Osteocyte (in vitro differentiated cells): ENCODE measurements at places on chromosomes 4 and X.

DNA sequence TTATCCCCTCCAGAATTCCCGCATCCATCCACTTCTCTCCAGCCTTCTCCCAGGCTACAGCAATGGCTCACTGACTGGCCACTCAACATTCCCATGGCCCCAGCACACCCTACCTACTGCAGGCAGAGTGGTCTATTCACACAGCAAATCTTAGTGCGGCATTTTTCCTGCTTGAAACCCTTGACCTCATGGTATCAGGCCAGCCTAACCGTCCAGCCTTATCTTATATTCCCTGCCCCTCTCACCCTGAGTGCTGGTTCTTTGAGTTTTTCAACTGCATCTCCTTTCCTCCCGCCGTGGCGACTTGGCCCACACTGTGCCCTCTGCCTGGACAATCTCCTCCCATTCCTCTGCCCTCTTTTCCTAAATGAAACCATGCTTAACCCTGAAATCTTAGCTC lies 10.0 kb upstream of the S100G start:
- DNase-seq = no peak

GRCh38 chr4:127509155-127509554 lies 123.6 kb upstream of the INTU start:
- no peak for DNase-seq

DNA sequence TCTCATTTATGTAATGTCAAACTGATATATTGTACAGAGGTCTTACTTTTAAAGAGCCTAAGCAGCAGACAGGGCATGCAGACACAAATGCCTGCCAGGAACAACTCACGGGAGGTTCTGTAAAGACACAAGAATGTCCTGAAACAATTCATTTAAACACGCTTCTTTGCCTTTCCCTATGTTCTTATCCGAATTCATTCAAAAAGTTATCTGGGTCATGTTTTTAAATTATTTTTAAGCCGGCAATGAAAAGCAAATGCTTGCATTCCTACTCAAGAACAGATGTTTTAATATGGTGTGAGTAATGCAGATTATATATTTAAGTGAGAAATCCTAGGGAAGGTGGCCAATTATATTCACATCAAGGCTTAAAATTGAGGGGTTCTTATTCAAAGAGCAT lies 192.6 kb downstream of the PDGFC start:
- no peak for DNase-seq

DNA sequence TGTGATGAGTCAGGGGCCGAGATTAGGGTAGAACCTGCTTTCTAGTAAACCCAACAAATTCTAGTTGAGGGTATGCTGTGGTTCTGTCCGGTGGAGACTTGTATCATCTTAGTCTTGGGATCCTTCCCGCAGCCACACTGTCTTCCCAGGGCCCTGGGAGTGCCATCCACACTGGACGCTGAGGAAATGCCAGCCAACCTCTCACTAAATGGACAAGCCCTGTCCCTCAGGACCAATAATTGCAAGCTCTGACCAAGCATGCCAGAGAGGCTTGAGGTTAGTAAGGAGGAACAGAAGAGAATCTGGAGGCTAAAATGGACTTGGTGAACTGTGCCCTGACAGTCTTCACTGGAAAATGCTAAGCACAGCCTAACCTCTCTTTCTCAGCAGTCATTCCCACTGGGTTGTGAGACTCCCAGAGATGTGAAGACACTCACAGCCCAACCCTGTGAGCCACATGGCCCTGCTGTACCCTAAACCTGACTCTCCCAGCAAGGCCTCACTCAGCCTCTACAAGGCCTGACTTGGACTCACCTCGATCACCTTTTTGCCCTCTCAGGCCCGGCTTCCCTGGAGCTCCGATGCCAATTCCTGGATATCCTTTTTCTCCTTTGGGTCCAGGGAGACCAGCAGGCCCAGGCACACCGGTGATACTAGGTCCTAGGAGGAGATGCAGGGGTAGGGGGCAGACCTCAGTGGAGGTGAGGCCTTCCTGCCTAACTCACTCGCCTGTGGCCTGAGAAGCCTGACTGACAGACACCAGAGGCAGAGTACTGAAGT lies 77.6 kb downstream of the ATG4A start:
- no peak for DNase-seq

GRCh38 chrX:8738588-8739189 lies 6.8 kb upstream of the ANOS1 start:
- DNase-seq = no peak

DNA sequence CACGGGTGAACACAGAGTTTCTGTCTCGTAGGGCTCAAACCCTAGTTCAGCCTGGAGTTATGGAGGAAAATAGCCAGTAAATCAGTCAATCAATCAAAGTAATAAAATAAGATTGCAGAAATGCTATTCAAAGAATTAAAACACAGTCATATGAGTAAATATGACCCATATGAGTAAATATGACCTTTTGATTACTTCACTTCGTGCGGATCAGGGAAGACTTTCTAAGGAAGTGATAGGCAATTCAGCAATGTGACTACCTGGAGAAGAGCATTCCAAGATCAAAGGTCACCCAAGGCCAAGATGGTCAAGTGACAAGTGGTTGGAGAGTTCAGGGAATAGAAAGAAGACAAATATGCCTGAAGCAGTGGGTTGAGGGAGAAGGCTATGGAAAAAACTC lies 722.6 kb downstream of the ADGRL3 start:
- DNase-seq = no peak

- DNase-seq = no peak
Measured at GRCh38 chr4:44147571-44148075, 301.0 kb downstream of the KCTD8 start.

DNA sequence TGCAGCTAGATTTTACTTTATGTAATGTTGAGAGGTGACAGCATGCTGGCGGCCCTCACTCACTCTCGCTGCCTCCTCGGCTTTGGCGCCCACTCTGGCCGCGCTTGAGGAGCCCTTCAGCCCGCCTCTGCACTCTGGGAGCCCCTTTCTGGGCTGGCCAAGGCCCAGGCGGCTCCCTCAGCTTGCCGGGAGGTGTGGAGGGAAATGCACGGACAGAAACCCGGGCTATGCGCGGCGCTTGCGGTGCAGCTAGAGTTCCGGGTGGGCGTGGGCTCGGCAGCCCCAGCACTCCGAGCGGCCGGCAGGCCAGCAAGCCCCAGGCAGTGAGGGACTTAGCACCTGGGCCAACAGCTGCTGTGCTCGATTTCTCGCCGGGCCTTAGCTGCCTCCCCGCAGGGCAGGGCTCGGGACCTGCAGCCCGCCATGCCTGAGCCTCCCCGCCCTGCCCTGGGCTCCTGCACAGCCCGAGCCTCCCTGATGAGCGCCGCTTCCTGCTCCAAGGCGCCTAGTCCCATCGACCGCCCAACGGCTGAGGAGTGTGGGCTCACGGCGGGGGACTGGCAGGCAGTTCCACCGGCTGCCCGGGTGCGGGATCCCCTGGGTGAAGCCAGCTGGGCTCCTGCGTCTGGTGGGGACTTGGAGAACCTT lies 128.7 kb downstream of the GASK1B start:
- DNase-seq = peak; percentile 83

DNA sequence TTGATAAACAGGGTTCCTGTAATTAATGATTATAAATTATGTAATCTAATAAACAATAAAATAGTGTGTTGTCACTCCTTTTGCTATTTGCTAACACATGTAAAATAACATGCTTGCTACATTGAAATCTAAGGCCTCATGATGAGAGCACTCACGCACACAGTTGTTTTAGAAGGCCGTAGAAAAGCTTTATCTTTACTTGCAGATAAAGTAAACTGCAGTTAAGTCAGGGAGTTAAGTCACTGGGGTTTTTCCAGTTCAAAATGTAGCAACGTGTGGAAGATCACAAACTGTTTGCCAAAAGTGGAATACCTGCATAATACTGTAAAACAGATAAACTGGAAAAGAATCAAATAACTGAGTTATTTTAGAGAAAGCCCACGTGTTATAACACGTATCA lies 187.3 kb upstream of the PACRGL start:
- no peak for DNase-seq

DNA sequence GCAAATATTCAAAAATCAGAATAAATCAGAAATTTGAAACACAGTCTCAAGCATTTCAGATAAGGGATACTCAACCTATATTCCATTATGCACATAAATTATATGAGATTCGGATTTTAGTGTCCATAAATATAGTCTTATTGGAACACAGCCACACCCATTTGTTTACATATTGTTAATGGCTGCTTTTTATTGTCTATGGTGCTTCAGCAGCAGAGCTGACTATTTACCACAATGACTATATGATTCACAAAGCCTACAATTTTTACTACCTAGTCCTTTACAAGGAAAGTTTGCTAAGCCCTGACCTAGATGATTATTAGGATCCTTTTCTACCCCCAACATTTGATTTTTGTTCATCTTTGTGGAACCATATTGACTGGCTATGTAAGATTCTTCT lies 63.9 kb downstream of the IL1RAPL1 start:
- no peak for DNase-seq

- no peak for DNase-seq
Measured at GRCh38 chr4:182717788-182718583, 199.2 kb downstream of the DCTD start.

- no peak for DNase-seq
Measured at GRCh38 chr4:116015549-116015948, 902.1 kb upstream of the NDST4 start.

- DNase-seq = no peak
Measured at GRCh38 chr4:73193659-73194058, 64.9 kb downstream of the ANKRD17 start.

DNA sequence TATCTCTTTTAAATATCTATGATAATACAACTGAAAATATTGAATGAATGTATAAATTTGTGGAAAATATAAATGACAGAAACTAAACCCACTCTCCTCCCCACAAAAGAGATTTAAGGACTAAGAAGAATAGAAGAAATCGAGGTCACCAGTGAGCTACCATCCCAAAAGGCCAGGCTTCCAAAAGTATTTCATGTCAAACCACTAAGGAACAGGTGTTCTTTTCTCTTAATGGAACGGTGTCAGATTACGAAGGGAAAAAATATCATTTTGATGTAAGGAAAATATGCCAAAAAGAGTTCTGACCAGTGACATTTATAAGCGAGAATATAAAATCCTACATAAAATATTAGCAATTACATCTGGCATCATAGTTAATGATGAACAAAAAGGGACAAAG lies 13.6 kb upstream of the TCEAL4 start:
- no peak for DNase-seq

DNA sequence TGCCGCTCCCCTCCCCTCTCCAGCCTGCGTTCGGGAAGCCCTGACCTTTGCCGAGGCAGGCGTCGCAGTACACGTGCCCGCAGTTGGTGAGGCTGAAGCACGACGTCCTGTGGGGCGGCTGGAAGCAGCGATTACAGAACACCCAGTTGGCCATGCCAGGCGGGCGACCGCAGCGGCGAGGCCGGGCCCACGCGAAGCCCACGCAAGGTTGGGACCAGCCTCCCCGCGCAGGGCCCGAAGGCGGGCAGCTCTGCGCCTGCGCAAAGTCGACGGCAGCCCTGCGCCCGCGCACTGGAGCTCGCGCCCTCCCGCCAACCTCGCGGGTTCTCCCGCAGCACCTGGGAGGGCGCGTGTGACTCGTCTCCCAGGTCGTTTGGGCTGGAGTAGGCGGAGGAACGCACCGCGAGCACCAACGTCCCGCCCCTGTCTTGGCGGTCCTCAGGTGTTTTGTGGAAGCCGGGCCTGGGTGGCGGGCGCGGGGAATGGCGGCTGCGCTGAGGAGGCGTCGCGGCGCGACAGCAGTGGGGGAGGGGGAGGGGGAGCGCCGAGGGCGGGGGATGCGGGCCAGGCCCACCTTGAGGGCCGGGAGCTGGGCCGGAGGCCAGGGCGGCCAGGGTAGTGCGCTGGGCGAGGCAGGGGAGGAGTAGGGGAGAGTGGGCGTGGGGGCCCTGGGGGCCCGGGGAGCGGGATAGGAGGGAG lies at the start of gene RNF212:
Gene RNF212 (minus strand): TSS at position 254 of the 699 bp plus-strand sequence. CDS start 100 bp downstream, at position 154.
- no peak for DNase-seq

DNA sequence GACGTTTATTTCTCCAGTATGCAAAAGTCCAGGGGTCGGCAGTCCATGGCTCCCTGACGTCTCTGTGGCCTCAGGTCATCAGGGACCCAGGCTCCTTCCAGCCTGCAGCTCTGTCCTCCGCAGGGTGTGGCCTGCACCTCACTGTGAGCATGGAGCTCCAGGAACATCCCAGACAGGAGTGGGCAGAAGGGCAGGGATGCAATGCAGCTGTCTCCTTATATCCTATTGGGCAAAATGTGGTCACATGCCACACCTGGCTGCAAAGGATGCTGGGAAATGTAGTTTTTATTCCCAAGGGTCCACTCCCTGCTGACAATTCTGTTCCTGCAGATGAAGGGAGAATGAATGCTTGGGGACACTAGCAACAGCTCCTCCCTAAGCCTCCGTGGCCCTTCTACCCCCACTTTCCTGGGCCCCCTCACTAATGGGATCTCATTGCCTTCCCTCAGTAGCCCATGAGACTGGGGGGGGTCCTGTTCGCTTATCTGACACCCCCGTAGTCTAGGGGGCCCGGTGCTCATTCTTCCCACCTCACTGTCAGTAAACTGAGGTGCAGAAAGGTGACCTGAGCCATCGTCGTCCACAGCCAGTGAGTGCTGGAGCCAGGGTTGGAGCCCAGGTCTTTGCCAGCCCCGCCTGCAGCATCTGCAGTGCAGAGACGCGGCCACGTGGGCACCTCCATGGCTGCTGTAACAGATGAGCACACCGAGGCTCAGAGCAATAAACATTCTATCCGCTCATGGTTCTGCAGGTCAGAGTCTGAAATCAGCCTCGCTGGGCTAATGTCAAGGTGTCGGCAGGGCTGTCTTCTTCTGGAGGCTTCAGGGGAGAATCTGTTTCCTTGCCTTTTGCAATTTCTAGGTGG lies 5.9 kb upstream of the GRPEL1 start:
- no peak for DNase-seq

DNA sequence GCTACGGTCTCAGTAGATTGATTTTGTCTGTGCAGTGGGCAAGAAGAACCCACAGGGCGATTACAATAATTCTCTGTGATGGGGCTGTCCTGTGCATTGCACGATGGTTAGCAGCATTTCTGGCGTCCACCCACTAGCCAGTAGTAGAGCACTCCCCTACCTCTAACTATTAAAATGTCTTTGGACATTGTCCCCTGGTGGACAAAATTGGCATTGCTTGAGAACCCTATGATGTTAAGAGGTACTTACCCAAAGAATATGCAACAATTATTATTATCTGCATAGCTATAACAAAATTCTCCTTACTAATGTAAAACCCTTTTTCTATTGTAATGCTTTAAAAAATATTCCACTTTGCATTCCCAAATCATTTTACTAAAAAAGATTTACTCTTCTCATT lies 109.5 kb upstream of the VCX3A start:
- no peak for DNase-seq

GRCh38 chrX:68186552-68187262 lies 246.6 kb downstream of the OPHN1 start:
- DNase-seq = no peak

DNA sequence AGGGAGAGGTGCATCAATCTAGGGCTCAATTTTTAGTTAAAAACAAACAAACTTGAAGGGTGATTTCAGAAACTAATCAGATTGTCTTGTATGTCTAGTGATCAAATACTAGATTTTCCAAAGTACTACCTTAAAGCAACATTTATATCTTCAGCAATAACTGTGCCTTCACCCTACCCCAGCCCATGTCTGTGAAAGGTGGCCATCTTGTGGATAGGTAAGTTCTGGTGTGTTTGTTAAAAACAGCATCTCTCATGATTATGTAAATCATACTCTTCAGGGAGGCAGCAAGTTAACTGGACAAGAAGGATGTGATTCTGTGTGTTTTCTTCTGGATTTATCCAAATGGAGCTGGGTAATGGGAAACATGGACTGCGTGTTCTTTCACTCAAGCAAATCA lies 81.4 kb upstream of the ACSL1 start:
- no peak for DNase-seq
